Activated naive CD4-positive, alpha-beta T cell (primary cell): ENCODE measurements at places on chromosomes 3 and 15.

DNA sequence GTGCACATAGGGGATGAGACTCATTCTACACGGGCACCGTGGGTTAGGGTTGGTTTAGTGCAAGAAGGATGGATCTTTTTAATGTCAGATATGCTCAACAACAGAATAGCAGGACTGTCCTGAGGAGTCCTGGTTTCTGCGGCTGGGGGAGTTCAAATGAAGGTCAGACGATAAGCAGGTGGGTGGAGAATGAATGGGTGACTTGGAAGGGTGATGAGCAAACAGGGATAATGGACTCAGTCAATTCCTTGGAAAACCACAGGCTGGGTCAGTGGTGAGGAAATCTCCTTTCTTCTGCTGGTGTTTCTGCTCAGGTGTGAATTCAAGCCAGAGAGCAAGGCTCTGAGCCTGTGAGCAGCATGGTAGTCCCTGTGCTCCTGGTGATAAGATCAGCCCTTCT, 59.9 kb downstream of the MESD start:
- DNase-seq: no peak

DNA sequence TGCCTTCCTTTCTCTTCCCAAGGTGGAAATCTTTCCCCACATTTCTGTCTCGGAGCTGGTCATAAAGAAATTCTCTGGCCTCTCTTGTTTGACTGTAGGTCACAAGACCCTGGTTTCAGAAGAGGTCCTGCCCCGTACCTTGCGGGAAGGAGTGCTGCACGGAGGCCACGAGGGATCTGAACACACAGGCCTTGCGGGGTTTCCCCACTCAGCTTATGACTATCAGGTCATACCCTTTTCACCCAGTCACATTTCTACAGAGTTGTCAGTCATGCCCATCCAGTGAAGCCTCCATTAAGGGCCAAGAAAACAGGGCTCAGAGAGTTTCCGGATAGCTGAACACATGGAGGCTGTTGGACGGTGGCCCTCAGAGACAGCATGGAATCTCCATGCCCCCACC, 54.7 kb upstream of the ATP13A3 start:
- DNase-seq: no peak

DNA sequence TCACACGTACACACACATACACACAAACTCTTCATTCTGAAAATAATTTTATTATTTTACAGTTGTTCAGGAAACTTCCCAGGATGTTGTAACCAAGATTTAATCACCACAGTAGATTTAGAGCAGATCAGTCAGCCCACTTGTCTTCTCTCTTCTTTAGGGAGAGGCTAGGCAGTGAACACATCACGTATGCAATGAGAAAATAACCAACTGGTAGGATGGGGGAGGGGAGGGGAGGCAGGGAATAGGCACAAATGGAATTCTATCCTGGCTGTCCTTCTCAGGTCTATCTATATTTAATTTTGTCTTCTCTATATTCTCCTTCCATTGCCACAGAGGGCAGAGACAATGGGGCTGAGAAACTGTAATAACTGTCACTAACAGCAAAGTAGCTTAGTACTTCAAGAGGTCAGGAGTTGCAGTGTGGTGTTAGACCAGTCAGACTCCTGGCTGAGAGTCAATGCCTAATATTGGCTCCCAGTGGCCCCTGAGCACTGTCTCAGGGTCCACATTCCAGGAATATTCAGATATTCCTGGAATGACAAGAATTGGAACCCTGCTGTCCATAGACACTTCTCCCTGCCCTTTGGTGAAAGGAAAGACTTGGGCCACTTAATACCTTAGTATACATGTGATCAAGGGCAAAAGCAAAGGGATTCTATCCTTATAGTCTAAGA, 2.6 kb upstream of the HCLS1 start:
- DNase-seq: no peak

DNA sequence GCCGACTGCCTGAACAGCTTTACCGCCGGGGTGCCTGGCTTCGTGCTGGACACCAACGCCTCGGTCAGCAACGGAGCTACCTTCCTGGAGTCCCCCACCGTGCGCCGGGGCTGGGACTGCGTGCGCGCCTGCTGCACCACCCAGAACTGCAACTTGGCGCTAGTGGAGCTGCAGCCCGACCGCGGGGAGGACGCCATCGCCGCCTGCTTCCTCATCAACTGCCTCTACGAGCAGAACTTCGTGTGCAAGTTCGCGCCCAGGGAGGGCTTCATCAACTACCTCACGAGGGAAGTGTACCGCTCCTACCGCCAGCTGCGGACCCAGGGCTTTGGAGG, 815 bp downstream of the SPINT1 start:
- no peak for DNase-seq

DNA sequence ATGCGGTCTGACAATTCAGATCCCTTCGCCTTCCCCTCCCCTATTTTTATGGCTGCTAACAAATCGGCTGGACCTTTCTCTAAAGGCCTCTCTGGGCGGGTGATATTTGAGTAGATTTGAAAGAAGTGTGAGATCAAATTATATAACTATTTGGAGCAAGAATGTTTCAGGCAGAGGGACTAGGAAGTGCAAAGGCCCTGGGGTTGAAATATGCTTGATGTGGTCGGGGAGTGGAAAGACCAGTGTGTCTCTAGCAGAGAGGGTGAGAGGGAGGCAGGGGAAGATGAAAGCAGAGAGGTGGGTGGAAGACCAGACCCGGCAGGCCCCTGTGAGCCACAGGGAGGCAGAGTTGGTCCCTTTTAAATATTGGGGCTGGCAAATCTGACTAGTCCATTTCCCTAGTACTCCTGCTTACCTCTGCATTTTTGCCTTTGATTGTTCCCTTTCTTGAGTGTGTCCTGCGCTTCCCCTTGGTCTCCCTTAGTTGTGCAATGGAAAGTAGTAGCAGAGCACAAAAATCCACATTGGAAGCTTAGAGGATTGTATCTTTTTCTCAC, 32.3 kb downstream of the SLCO3A1 start:
- no peak for DNase-seq

GRCh38 chr3:159263750-159264553, 462.1 kb downstream of the MFSD1 start:
- DNase-seq: no peak

DNA sequence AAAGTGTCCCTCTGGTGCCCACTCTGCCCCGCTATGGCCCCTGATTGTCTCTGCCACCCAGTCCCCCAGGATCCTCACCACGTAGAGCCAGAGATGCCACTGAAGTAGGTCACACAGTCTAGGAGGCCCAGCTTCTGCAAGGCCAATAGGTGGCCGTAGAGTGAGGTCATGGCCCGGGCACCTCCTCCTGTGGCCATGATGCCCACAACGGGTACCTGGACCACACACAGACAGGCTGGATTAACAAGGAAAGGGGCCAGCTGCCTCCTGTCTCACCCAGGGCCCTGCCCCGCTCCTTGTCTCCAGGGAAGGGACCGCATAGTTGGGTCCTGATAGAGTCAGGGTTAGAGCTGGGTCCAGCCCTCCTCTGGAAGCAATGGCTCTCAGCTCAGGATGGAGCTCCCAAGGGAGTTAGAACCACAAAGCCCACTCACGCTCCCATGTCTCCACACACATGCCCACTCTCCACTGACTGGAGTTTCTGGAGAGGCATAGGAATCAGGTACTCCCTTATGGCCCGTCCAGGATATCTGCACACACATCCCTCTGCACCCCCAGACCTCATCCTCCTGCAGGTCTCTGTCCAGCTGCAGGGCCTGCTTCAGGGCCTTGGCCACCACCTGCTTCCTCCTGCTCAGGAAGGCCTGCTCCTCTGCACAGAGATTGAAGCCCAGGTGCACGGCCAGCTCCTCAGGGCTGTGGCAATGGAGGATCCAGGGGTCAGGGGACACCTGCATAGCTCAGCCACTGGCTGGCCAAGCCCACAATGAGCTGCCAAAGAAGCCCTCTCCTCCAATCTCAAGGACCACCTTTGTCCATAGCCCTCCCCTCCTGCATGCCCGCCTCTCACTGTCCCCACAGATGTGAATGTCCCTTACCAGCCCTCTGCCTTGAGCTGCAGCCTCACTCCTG, 13.2 kb downstream of the PLA2G4D start:
- DNase-seq: no peak

GRCh38 chr15:66236806-66237375, 16.7 kb downstream of the MEGF11 start:
- DNase-seq: no peak

DNA sequence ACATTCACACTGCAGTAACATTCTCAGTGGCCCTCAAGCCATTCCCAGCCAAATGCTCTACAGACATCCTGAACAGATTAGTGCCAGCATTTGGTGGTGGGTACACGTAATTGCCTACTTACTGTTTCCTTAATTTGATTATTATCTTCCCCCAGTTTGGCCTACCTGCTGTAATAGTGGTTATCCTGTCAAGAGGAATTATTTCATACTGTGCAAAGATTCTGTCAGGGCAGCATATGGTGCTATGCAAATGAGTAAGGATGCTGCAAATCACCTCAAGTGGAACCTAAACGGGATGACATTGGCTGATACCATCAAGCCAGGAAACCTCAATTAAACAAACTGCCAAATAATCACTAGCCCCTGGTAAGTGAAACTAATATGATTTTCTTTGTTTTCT, 88.7 kb downstream of the SEMA6D start:
- DNase-seq: no peak

- DNase-seq: no peak
These were observed 6.9 kb upstream of the PTX3 start for GRCh38 chr3:157429708-157430107.

GRCh38 chr15:39554746-39555387, 26.0 kb upstream of the THBS1 start:
- DNase-seq: no peak

- DNase-seq: no peak
These were observed 282.0 kb upstream of the VEPH1 start for GRCh38 chr3:157785102-157785826.

DNA sequence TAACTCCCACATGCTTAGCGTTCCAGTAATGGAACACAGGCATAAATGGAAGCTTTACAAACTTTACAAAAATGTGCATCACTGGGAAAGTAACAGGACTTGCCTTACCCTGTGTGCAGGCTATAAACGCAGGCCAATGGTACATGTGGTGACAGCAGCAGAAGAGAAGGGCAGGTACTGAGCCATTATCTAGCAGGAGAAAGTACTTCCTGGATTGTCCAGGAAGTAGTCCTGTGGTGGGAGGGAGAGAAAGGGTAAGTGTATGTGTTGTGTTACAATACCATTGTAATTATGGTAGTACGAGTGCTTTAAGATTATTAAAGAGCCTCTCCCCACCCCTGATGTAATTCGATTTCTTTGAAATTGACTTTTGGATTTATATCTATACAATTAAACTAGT, 5.3 kb downstream of the ATP1B3 start:
- no peak for DNase-seq

DNA sequence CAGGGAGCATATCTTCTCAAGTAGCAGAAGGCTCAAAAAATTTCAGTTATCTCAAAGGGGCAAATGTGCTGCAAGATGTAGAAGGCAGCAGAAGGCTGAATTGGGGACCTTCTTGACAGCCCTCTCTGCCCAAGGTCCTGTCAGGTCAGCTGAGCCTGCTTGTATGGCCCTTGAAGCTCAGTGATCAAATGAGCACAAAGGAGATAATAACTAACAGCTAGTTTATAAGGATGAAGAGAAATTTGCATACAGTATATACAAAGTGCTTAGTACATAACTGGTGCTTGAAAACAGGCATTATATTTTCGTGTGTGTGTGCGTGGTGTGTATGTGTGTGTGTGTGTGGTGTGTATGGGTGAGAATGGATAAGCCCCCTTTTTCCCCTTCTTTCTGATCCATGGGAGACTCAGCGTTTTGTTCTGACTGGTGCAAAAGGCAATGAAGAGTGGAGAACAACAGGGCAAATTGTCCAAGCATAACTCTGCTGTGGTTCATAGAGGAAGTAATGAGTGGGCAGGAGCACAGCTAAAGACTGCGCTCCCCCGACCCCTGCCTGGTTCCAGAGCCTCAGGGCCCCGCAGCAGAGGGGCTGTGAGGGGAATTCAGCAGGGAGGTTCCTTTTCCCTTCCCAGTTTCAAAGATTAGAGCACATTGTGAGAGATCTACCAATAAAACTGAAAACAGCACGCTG, 356.8 kb upstream of the NR2F2 start:
- DNase-seq: no peak

GRCh38 chr3:160003520-160004128, 15.0 kb downstream of the IL12A start:
- DNase-seq: no peak

GRCh38 chr15:41982133-41982930, 10.0 kb upstream of the EHD4 start:
- DNase-seq: no peak

GRCh38 chr3:119340014-119340413, 45.8 kb downstream of the ARHGAP31 start:
- no peak for DNase-seq

DNA sequence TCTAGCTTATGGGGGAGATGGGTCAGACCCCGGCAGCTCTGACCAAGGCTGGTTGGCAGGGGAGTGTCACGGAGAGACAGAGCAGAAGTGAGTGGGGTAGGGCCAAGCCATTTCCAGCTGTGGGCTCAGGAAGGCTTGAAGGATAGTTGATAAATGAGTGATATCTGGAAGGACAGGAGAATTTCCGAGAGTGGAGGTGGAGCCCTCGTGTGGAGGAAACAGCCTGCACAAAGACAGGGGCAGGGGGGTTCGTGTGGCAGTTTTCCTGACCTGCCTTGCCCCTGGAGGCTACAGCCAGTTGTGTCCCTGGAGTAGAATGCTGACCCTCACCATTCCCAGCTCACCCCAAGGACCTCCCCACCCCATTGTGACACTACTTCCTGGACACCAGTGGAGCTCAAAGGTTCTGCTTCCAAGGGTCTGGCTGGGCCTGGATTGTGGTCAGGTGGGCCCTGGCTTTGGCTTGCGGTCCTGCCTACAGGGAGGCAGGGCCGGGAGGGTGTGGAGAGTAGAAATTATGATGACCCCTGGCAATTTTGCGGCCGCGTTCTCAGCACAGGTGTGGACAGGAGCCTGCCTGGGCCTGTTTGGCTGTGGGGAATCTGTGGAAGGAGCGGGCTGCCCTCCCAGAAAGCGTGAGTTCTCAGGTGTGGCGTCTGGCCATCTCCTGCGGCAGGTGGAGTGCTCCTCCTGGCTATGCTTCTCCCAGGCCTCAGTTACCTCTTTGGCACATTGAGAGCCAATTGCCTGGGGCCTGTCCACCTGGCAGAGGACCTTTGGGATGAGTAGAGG, at the start of gene SLC22A14:
SLC22A14 (plus strand) TSS at position 400 of the 792 bp plus-strand sequence. CDS start 23,733 bp downstream, outside the sequence.
- no peak for DNase-seq

- no peak for DNase-seq
These were observed 1.8 kb upstream of the SH2D7 start for GRCh38 chr15:78090422-78091063.

DNA sequence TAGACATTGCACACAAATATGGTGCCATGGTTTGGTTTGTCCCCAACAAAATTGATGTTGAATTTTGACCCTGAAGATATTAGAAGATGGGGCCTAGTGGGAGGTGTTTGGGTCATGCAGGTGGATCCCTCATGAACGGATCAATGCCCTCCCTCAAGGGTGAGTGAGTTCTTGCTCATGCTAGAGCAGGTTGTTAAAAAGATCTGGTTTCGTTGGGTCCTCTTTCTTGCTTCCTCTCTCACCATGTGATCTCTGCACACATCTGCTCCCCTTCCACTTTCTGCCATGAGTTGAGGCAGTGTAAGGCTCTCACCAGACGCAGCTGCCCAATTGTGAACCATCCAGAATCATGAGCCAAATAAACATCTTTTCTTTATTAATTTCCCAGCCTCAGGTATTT, 87.8 kb upstream of the MDFIC2 start:
- no peak for DNase-seq

- no peak for DNase-seq
These were observed 29.3 kb upstream of the ST3GAL6 start for GRCh38 chr3:98733812-98734281.

GRCh38 chr15:60535265-60535664, 56.3 kb upstream of the ICE2 start:
- no peak for DNase-seq
